ENCODE measurements at places on chromosomes 7 and 10.

DNA sequence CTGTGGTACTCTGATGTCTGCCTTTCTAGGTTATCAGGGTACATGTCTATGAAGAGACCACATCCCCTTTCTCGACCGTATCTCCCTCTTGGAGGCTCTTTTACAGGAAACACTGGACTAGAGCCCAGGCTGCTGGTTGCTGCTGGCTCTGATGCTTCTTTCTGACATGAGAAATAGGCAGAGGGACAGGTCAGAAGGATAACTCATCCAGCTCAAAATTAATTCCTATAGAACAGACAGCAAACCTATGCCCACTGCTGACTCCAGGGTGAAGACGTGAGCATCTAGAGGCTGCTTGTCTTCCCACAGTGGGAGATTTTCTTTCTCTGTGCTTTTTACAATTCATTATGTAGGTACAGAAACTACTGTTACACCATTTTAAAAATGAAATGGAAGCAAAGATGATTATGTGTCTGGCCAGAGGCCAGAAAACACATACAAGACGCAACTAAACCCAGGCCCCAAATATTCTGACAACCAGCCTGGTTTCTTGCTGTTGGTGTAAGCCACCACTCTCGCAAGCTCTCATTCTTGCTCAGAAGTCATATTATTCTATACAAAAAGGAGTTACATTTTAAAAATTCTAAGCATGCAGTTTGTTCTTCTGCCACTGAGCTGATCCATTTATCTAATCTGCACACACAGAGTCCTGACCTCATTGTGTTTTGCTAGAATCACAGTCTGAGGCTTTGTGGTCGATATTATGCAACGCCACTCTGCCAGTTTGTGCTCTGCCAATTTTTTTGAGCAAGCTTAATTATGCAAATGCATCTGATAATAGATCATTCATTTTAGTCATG, 424.3 kb downstream of the KIF20B start:
- no peak for DNase-seq

DNA sequence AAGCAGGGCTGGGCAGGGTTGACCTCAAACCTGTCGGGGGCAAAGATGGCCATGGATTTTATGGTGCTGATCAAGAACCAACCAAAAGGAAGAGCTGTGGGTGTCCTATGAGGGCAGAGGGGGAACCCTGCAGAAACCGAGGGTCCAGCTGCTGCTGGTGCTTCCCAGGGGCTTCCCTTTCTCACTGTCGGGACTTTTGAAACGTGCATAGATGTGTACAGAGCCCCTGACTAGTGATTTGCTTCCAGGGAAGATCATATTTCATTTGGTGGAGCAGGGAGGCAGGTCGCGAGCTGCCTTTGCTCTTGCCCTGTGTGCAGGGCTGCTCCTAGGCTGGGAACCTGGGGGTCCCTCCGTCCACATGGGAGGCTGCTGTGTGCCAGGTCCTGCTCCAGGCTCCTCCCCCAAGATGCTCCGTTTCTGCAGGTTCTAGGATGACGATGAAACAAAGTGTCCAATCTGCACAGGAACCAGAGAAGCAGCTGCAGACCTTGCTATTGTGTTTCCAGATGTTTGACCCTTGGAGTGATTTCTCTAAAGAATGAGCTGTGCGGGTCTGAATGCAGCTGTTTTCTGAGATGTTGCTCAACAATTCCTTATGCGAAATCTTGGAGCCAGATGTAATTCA, 9.4 kb upstream of the INPP5A start:
- DNase-seq: no peak

DNA sequence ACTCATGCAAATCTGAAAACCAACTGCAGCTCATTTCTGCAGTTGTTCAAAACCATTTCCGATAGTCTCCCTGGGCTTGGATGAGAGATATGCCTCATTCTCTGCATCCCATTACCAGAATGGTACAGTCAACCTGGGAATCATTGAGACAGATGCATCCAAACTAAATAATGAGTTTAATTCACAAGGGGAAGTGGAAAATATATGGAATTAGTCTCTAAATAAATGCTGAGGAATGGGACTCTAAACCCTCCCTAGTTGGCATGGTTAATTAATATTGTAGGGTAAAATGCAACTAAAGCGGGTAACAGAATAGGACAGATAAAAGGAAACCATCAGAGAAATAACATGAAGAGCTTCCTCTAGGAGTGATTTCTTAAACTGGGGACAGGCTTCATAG, 118.9 kb downstream of the AMPH start:
- no peak for DNase-seq

- no peak for DNase-seq
Measured at GRCh38 chr7:41870461-41871138, 167.7 kb upstream of the INHBA start.

DNA sequence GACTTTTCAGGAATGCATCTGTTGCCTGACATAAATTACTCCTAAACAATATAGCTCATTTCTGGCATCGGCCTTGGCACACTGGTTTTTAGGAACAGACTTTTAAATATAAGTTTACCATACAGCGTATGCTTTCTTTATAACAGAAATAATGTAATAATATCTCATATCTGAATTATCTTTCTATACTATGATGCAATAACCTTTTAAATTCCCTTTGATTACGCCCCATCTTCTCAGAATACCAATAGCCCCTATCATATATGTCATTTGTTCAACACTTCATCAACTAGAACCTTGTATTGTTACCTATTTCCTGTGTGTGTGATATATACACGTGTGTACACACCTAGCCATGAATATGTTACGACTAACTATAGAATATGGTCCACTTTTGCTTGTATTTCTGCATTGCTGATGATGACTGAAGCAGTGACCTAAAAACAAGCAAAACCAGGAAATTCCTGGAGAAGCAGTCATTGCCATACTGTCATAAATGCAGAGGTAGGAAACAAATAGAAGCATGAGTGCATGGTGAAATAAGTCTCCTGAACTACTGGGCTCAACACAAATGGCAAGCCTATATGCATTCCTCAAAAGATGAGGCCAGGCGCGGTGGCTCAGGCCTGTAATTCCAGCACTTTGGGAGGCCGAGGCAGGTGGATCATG, 618.4 kb upstream of the NRP1 start:
- no peak for DNase-seq

- no peak for DNase-seq
Measured at GRCh38 chr7:41439515-41439879, 263.4 kb downstream of the INHBA start.

- no peak for DNase-seq
Measured at GRCh38 chr10:15242261-15242840, 73.9 kb upstream of the NMT2 start.

GRCh38 chr7:2799253-2799652, 44.9 kb downstream of the GNA12 start:
- DNase-seq: no peak

DNA sequence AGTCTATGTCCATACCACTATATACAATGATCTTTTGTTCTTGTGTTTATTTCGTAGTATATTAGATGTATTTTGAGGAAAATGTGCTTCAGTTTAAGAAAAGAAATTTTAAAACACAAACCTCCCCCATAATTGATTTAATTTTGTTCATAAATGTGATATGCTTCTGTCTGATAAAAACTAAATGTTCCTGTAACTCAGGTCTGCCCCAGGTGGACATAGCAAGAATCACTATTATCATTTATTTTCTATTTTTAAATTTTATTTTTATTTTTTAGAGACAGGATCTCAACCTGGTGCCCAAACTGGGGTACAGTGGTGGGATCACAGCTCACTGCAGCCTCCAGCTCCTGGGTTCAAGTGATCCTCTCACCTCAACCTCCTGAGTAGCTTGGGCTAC, 43.2 kb downstream of the BEND7 start:
- DNase-seq: no peak

- DNase-seq: no peak
Measured at GRCh38 chr10:127550861-127551260, 1.8 kb downstream of the NPS start.

GRCh38 chr10:79910836-79911235, 38.1 kb downstream of the SFTPD start:
- DNase-seq: no peak

Data from activated CD4-positive, alpha-beta T cell treated with anti-CD3 and anti-CD28 coated beads for 4 hours (primary cell).